CD8-positive, alpha-beta T cell (primary cell): ENCODE measurements at places on chromosomes 7 and 10.

DNA sequence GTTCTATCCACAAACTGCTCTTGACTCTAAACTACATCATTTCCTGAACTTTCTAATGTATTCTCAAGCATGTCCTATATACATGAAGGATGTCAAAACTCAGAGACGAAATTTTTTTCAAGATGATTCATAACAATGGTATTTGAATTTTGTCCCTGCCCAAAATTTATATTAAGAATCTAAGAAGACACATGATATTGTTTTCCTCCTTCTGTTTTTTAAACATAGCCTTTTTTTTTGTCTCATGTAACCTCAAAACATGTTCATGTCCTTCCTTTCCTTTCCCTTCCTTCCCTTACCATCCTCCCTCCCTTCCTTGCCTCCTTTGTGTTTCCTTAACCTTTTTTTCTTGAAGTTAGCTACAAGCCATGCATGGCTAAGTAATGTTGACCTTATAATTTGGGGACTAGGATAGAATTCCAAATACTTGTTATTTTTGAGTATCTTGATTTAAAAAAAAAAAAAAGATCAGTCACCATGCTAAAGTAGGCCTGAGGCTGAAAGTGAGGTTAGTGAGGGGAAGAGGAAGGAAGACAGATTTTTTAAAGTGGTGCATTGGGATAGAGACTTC lies 163.0 kb downstream of the SUGCT start:
- no peak for DNase-seq

- DNase-seq = no peak
Observed at GRCh38 chr10:129033340-129033739, 433.7 kb upstream of the MGMT start.

DNA sequence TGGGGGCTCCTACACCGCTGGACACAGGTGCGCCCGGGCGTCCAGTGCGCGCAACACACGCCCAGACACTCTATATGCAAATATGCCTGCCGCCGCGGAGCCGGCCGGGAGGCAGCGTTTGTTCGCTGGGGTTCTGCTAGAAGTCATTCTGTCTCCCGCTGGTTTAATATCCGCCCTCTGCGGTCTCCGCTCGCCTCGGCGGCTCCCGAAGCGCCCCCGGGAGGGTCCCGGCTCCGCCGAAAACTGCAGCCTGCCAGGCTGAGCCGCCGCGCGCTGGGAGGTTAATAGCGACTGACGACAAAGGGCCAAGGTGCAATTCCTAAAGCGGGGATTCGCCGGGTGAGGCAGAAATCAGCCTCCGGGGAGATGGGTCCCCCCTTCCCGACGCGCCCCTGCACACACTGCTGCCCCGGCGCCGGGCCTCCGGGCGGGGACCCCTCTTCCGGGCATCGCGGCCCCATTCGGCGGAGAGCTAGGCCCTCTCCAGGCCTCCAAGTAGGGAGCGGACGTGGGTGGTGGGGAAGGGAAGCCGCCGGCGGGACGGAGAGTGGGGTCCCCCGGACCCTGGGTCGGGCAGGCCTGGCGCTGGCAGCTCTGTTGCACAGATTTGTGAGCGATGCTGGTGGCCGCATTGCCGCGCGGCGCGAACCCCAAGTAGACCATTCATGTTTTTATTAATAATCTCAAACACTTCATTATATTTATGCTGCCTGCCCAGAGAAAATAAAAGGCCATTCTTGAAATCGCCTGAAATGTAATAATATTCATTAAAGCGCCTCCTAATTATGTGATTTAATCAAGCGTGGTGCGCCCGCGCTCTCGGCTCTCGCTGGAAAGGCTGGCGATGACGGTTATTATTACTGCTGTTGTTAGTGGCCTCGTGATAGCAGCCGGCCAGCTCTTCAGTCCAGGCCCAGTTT lies 9.1 kb downstream of the EN2 start:
- DNase-seq = no peak

DNA sequence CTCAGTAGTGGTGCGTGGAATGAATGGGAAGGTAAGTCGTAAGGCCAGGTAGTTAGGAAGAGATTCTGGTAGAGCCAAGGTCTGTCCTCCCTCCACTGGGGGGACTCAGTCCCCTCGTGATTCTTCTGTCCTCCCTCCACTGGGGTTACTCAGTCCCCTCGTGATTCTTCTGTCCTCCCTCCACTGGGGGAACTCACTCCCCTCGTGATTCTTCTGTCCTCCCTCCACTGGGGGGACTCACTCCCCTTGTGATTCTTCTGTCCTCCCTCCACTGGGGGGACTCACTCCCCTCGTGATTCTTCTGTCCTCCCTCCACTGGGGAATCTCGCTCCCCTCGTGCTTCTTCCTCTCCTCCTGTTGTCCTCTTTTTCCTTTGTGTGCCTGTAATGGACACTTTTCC lies 125.1 kb downstream of the CELF2 start:
- DNase-seq = peak; percentile 81

GRCh38 chr10:3776796-3777571 lies 8.0 kb downstream of the KLF6 start:
- peak; percentile 65 for DNase-seq

DNA sequence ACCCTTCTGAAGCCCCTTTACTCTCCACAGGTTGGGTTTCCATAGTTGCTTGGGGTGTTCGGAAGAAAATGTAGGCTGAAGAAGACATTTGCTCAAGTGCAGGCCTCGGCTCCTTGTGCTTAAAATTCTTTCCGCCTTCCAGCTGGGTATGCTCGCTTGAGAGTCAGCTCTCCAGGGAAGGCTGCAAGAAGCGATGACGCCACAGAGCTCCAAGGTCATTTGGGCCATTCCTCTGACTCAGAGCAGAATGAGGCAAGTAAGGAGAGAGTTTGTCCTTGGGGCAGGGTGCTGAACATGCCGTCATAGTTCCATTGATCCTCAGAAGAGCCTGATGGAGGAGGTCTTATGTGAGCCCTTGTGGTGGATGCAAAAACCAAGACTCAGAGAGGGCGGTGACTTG lies 27.4 kb upstream of the HSPA12A start:
- DNase-seq = no peak

GRCh38 chr10:49382826-49383225 lies 13.1 kb downstream of the DRGX start:
- no peak for DNase-seq

DNA sequence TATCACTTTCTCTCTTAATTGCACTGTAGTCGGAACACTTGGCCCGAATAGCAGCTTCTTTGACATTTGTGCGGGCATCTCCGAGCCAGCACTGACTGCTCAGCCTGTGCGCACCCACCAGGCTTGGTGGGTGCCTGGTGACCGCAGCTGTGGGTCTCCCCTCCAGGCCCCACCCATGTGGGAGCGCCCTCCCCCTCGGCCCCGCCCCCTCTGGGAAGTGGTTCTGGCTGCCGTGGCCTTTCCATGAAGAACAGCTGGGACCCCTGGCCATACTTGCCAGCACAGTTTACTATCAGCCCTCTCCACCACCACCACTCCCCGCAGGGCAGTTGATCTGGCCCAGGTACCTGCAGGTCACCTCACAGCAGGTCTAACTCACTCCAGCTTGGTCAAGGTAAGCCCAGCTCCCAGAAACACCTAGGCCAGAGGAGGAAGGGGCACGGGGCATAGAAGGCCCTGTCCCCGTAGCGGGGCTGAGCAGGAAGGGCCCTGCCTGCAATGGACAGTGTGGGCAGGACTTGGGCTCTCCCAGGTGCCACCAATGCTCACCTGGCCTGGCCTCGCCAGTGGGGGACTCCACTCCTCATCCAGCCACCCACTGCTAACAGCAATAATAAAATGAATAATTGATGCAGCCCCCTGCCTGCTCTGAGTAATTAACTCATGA lies 5.8 kb downstream of the RASGEF1A start:
- DNase-seq = no peak

- DNase-seq = no peak
Observed at GRCh38 chr10:37865957-37866803, 8.8 kb upstream of the ZNF248 start.

- no peak for DNase-seq
Observed at GRCh38 chr7:14841869-14842268, 60.7 kb downstream of the DGKB start.
